ENCODE measurements at places on chromosomes 12 and 14.

DNA sequence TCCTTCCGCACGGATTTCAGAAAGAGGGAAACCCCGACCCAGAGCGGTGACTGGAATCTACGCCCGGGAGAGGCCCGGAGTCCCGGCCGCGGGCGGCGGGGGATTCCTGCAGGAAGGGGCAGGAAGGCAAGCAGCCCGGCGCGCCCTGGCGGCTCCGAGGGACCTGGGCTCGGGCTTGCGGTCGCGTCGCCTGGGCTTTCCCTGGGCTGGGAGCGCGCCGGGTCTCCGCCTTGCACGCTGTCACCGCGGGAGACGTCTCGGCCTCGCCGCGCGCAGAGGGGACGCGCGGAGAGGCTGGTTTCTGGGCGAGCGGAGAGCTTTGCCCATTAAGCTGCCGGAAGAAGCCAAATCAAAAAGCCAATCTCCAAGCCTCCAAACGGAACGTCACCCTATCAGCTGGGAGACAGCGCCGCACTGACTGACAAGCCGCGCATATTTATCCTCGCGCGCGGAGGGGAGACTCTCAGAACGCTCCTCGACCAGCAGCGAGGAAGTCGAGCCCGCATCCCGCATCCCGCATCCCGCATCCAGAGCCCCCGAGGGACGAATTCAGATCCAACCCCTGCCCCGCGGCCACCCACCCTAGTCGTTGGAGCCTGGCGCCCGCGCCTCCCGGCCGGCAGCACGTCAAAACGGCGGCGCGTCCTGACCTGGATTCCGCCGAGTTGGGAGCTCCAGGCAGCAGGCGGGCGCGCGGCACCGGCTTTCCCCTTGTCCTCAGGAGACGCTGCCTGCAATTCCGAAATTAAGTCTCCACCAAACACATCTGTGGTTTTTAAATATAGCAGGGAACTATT, at the start of gene SLC8A3:
TSS of gene SLC8A3 (minus strand) at position 293 of the 797 bp plus-strand sequence. CDS start 20,529 bp downstream, outside the sequence.
- DNase-seq, result no peak

- no peak for DNase-seq
Observed at GRCh38 chr14:35825968-35826217, 245 bp upstream of the BRMS1L start.

- no peak for DNase-seq
Observed at GRCh38 chr12:65878540-65878939, 54.3 kb downstream of the HMGA2 start.

- DNase-seq, result no peak
Observed at GRCh38 chr12:124601706-124602105, 34.3 kb upstream of the NCOR2 start.
